Kasumi-1 (cell line): ENCODE measurements at places on chromosomes 3 and 15.

- DNase-seq = no peak
These were observed 265.1 kb upstream of the COL8A1 start for GRCh38 chr3:99373088-99373845.

DNA sequence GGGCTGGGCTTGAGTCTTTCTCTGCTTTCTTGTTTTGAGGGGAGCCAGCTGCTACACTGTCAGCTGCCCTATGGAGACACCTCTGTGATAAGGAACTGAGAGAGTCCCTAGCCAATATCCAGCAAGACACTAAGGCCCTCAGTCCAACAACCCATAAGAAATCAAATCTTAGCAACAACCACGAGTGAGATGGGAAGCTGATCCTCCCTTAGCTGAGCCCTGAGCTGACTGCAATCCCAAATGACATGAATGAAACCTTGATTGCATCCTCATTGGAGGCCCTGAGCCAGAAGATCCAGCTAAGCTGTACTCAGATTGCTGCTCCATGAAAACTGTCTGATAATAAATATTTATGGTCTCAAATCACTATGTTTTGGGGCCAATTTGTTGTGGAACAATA, 302.1 kb upstream of the MME start:
- DNase-seq = no peak

DNA sequence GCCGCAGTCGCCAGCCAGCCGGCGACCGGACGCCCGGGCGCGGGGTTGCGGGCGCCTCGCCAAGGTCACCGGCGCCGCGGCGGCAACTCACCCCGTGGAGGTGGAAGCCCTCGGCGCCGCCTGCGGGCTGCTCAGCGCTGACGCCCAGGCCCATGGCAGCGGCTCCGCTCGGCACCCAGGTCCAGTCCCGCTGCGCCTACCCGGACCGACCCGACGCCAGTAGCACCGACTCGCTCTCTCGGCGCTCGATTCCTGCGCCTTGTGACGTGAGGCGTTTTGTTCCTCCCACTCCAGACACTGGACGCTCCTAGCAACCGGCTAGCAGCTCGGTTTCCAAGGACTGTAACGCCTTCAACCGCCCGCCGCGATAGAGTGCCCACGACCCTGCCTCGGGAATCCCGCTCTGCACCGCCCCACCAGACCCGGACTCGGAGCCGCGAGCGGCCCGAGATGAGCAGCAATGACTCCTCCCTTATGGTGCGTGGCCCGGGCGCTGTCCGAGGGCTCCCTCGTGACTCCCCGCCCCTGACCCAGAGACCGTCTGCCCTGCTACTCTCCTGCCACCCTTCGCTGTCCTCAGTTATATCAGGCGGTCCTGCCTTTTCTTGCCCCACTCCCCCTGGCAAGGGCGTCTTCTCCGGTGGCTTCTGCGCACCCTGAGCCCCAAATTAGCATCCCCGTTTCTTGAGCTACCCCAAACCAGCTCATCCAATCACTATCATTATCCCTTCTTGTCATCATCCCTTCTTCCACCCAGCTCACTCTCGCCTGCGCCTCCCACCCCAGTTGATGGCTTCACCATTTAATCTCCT, at the start of the genes GORASP1 and TTC21A:
Gene GORASP1, minus strand, starts transcription at position 240 of the 812 bp plus-strand sequence. Its CDS starts 86 bp downstream, at position 154.
Gene TTC21A, plus strand, starts transcription at position 293 of the 812 bp plus-strand sequence. Its CDS starts 158 bp downstream, at position 451.
- DNase-seq = peak; percentile 78

GRCh38 chr3:160667452-160667851, 9.5 kb upstream of the ARL14 start:
- no peak for DNase-seq
